ENCODE measurements at places on chromosomes 1 and 21.

DNA sequence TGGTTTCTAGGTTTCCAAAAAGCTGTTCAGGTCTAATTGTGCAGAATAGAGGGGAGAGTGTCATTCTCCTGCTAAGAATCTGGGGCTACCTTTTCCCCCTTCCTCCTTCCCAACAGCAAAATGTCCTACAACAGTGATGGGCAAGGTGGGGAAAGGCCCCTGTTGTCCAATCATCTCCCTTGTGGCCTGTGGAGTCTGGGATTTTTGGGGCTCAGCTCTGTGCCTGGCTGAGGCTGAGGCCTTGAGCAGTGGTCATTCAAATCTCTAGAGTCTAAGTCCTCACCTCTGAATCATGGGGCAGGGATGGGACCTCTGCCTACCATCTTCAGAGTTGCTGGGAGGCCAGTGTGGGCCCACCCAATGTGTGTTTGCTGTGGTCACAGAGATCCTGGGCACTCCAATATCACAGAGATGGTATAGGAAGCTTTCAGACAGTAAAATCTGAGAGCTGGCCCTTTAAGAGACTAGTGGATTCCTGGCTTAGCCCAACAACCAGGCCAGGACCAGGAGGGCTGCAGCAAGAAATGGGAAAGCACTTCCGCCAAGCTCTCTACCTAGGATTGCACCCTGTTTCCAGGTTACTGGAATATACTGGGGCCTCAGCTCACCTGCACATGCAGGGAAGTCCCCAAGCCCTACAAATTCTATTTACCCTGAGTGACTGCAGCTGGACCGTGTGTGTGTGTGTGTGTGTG, 28.5 kb upstream of the TENT5C start:
- no peak for DNase-seq

GRCh38 chr1:116163533-116163932, 52.3 kb downstream of the MAB21L3 start:
- DNase-seq, result no peak

DNA sequence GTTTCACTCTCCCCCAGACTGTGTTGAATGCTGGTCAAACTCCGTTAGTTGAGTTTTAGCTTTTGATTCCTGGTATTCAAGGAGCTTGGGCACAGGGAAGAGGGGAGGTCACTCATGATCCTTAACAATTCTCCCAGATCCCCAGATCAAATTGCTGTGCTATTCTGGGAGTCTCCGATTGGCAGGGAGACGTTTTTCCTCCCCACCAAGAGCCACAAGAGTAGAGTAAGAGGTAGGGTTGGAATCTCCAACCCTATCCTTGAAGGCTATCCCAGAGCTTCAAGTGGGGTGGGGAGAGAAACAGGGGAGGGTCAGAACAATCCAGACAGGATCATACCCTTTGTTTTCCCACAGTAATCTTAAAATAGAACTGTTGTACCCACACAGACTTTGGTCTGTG, 576 bp upstream of the TPM3 start:
- DNase-seq, result no peak

GRCh38 chr1:7564137-7564536, 207.0 kb upstream of the VAMP3 start:
- DNase-seq, result no peak

GRCh38 chr21:28308516-28308915, 684.2 kb downstream of the LTN1 start:
- DNase-seq, result no peak

DNA sequence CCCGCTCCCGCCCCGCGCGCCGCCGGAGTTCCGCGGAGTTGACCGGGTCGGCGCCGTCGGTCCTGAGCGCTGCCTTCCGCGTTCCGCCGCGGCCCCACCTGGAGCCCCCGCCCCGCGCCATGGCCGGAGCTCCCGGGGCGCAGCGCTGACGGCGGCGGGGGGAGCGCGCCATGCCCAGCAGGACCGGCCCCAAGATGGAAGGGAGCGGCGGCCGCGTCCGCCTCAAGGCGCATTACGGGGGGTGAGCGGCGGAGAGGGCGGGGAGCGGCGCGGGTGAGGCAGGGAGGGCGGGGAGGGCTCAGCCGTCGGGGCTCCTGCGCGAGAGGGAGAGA, 216 bp downstream of the PRKCZ start:
- no peak for DNase-seq

GRCh38 chr1:20723537-20724363, 5.9 kb upstream of the KIF17 start:
- DNase-seq, result no peak
